ENCODE measurements at places on chromosomes 4 and X.

GRCh38 chr4:110515676-110516075 is 39.7 kb downstream of the ENPEP start:
- no peak for DNase-seq

GRCh38 chrX:10922159-10922558 is 189.0 kb upstream of the HCCS start:
- no peak for DNase-seq

- DNase-seq = no peak
Observed at GRCh38 chr4:148955564-148956297, 513.5 kb upstream of the NR3C2 start.

DNA sequence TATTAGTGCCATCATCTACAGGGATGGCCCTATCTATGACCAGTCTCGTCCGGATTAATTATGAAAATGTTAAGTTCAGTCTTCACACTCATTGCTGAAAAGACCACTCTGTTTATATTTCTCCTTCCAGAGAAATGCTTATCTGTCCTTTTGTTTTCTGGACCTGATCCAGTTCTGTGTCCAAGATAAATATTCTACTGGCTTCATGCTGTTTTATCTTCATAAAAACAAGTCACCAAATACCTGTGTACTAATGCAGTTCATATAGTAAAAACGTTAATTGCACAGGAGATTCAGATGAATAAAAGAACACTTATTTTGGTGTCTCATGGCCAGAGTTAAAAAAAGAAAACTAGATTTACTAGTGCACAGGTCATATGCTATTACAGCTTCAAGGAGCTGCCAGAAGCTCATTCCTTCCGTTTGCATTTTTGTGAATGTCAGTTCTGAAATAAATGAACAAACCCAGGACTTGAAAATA is 17.3 kb downstream of the FNIP2 start:
- DNase-seq = no peak

DNA sequence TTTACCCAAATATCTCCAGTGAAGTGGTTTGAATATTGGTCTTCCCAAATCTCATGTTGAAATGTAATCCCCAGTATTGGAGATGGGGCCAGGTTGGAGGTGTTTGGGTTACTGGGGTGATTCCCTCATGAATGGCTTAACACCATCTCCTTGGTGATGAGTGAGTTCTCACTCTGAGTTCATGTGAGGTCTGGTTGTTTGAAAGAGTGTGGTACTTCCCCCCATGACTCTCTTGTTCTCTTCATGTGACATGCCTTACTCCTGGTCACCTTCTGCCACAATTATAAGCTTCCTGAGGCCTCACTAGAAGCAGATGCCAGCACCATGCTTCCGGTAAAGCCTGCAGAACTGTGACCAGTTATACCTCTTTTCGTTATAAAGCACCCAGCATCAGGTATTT is 32.9 kb upstream of the OTUD4 start:
- DNase-seq = no peak

- DNase-seq = no peak
Observed at GRCh38 chr4:121308328-121308663, 72.5 kb downstream of the QRFPR start.

DNA sequence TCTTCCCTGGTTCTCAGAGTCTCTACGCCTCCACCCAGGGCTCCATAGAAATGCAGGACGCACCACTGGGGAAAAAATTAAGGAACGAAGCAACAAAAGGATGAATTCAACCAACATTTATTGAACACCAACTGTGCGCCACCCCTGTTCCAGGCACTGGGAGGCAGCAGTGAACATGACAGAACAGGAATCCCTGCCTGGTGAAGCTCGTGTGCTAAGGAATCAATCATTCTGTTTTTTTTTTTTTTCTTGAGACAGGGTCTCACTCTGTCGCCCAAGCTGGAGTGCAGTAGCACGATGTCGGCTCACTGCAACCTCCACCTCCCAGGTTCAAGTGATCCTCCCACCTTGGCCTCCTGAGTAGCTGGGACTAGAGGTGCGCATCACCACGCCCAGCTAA is 1.9 kb upstream of the FTSJ1 start:
- DNase-seq = no peak

- DNase-seq = no peak
Observed at GRCh38 chr4:90349636-90350035, 222.4 kb downstream of the CCSER1 start.

DNA sequence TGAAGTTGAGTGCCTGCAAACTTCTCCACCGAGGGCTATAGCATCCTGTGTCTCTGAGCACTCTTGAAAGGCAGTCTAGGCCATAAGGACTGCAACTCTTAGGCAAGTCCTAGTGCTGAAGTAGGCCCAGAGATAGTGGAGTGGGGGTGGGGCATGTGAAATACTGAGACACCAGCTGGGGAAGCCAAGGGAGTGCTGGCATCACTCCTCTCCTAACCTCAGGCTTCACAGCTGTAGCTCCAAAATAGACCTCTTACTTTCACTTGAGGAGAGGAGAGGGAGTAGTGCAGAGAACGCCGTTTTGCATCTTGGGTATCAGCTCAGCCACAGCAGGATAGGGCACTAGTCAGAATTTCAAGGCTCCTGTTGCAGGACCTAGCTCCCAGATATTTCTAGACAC is 56.2 kb upstream of the CYSLTR1 start:
- no peak for DNase-seq

- no peak for DNase-seq
Observed at GRCh38 chrX:22389556-22390179, 117.0 kb downstream of the CBLL2 start.

- DNase-seq = no peak
Observed at GRCh38 chr4:96262057-96262456, 422.2 kb downstream of the PDHA2 start.

DNA sequence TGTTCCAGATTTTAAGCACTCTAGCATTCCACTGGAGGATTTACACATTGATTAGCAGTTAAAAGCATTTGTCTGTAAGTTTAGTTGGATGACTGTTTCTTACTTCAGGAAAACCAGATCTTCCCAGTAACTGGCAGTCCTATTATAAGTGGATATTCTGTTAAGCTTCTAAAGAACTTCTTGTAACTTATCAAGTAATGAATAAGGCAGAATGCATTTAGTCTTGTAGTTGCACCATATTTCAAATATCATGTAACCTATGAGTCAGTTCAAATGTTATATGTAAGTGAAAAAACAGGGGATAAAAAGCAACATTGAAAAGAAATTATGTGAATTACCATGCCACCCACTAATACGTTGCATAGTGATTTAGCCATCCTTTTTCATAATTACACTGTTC is 30.2 kb upstream of the TENM3 start:
- no peak for DNase-seq

- no peak for DNase-seq
Observed at GRCh38 chr4:75054078-75054477, 121.2 kb downstream of the PARM1 start.

DNA sequence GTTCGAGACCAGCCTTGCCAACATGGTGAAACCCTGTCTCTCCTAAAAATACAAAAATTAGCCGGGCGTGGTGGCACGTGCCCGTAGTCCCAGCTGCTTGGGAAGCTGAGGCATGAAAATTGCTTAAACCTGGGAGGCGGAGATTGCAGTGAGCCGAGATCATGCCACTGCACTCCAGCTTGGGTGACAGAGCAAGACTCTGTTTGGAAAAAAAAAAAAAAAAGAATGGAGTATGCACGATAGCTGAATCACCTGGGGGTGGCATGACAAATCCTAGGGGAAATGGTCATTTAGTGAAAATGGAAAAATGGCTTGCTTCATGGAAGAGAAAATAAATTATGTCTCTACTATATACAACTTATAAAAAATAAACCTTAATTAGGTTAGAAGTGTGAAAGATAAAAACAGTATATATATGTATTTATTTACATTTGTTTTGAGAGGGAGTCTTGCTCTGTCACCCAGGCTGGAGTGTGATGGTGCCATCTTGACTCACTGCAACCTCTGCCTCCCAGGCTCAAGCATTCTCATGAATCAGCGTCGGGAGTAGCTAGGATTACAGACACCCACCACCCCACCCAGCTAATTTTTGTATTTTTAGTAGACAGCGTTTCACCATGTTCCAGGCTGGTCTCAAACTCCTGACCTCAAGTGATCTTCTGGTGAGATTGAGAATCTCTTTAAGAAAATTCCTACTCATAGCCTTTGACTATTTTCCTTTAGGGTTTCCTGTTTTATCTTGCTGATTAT is 19.3 kb upstream of the ING2 start:
- no peak for DNase-seq

DNA sequence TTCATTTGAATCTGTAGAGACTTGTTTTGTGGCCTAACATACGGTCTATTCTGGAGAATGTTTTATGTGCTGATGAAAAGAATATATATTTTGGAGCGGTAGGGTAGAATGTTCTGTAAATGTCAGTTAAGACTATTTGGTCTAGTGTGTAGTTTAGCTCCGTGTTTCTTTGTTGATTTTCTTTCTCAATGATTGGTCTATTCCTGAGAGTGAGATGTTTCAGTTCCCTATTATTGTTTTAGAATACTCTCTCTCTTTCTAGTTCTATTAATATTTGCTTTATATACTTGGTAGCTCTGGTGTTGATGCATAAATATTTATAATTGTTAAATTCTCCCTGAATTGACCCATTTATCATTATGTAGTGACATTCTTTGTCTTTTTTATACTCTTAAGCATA is 236.5 kb downstream of the GLUD2 start:
- DNase-seq = no peak

- DNase-seq = no peak
Observed at GRCh38 chr4:106269711-106270110, 46.3 kb downstream of the TBCK start.

- DNase-seq = no peak
Observed at GRCh38 chr4:118282692-118283091, 70.1 kb downstream of the PRSS12 start.

DNA sequence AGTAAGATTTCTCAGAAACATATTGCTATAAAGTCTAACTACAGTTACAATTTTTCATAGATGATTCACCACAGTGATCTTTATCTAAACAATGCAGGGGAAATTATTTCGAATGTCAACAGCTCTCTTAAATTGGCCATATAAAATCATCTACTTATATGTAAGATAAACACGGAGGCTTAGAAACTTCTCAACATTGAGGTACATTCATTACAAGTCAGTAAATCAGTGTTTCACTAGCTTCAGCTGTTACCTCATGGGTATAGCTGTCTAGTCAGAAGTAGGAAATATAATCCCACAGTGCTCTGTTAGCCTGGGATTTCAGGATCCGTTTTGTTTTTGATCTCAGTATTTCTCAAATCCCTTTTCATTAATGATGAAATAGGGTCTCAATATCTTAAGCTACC is 43.2 kb downstream of the PCDH7 start:
- no peak for DNase-seq

DNA sequence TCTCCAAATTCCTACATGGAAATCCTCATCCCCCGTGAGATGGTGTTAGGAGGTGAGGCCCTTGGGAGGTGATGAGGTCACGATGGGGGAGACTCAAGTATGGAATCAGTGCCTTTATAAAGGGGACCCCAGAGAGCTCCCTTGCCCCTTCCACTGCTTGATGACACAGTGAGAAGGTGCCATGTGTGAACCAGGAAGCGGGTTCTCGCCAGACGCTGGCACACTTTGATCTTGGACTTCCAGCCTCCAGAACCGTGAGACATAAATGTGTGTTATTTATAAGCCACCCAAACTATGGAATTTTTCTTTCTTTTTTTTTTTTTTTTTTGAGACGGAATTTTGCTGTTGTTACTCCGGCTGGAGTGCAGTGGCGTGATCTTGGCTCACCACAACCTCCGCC is 237.6 kb downstream of the DHRSX start:
- DNase-seq = no peak

- no peak for DNase-seq
Observed at GRCh38 chr4:10173037-10173753, 56.6 kb upstream of the WDR1 start.

DNA sequence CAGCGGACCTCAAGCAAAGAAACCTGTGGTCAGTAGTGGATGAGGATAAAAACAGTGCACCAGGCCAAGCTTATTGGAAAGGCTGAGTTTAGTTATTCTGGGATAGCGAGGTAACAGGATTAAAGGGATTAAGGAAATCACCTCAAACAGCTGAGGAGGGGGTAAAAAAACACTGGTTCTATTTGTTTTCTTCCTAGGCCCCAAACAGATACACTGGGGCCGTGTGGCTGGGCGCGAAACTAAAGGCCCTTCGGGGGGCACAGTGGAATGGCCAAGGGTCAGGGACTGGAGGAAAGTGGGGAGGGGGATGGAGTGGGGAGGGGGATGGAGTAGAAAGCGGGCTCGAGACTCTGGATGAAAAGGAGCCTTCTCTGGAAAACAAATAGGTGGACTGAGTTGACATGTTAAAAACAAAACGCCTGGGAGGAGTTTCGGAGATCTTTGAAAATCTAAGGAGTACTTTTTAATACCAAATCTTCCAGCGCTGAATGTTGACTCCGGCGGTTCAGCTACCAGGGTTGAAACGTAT is 2.9 kb downstream of the SOX3 start:
- no peak for DNase-seq

DNA sequence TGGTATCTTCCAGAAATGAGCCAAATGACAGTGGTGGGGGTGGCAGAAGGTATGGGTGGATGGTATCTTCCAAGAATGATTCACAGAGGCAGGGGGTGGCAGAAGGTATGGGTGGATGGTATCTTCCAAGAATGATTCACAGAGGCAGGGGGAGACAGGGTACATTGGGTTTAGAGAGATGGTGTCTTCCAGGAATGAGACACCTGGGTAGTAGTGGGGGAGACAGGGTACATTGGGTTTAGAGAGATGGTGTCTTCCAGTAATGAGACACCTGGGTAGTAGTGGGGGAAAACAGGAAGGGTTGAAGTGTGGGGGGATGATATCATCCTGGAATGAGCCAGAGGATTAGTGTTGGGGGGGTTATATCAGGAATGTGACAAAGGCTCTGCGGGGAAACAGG is 62.0 kb downstream of the MAOA start:
- no peak for DNase-seq

- DNase-seq = no peak
Observed at GRCh38 chr4:6104541-6105130, 86.4 kb upstream of the C4orf50 start.

- no peak for DNase-seq
Observed at GRCh38 chr4:154939851-154940250, 158.8 kb downstream of the RBM46 start.

- no peak for DNase-seq
Observed at GRCh38 chr4:145154573-145154972, 25.8 kb downstream of the OTUD4 start.
